ENCODE measurements at places on chromosomes 7 and 10.

GRCh38 chr10:65931291-65932070, 994.4 kb upstream of the LRRTM3 start:
- no peak for DNase-seq

- DNase-seq: no peak
Observed at GRCh38 chr7:50614721-50615518, 49.7 kb upstream of the DDC start.

DNA sequence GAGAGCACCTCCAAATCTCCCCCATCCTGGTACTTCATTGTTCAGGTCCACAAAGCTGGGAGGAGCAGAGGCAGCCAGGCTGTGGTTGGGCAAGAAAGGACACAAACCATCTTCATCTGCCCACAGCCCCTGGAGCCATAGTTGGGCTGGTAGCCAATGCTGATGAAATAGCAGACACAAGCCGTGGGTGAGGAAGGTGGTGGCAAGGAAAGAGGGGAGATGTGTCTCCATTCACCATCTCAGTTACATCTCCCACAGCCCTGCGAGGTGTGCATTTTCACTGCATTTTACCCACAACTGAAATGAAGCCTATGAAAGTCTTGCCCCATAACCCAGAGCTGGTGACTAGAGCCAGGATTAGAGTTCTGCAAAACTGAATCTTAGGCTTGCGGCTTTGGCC, 35.0 kb downstream of the PIK3AP1 start:
- no peak for DNase-seq

DNA sequence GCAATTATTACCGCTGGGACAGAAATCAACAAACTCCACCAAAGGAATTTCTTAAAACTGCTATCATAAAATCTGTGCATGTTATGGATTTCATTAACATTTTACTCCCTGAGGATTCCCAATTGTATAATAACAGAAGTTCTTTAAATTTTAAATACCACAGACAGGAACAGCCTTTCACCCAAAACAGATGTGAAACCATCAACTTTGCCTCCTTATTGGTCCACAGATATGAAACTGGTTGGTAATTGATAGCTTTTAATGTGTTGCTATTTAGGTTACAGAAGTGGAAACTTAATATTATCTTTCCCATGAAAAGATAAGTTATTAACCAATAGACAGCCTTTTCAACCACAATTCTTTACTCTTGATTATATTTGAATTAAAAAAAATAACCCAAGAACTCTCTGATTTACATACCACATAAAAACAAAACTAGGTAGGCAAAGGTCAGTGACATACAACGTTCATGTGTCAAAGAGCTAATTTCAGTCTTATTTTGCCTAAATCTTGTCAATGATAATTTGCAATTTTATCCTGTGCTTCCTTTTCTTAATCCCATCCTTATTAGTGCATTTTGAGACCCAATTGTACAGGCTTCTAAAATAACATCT, 90.0 kb downstream of the NRP1 start:
- no peak for DNase-seq

DNA sequence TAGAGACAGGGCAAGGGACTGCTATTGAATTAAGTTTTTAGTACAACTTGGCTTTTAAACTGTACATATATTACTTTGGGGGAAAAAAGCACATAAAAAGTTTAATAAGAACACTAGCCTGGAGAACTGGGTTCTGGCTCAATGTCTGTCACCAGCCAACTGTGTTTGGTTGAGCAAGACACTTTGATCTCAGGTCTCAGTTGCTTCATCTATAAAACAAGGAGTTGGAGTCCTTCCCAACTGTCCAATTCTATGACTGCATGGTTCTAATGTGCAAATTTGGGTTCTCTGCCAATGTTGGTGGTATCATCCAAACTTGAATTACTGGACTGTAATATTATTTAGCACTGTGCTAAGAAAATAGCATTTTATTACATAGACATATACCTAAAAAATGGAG, 50.3 kb downstream of the ATXN7L1 start:
- no peak for DNase-seq

GRCh38 chr10:95864906-95865813, 42.6 kb upstream of the CC2D2B start:
- DNase-seq: peak; percentile 2

- DNase-seq: no peak
Observed at GRCh38 chr7:66913118-66914037, 7.6 kb upstream of the TMEM248 start.

GRCh38 chr7:134088199-134088598, 38.9 kb upstream of the LRGUK start:
- DNase-seq: no peak

- no peak for DNase-seq
Observed at GRCh38 chr7:102967798-102968197, 55.0 kb downstream of the LRRC17 start.

- no peak for DNase-seq
Observed at GRCh38 chr10:71241830-71242621, 29.7 kb downstream of the UNC5B start.

DNA sequence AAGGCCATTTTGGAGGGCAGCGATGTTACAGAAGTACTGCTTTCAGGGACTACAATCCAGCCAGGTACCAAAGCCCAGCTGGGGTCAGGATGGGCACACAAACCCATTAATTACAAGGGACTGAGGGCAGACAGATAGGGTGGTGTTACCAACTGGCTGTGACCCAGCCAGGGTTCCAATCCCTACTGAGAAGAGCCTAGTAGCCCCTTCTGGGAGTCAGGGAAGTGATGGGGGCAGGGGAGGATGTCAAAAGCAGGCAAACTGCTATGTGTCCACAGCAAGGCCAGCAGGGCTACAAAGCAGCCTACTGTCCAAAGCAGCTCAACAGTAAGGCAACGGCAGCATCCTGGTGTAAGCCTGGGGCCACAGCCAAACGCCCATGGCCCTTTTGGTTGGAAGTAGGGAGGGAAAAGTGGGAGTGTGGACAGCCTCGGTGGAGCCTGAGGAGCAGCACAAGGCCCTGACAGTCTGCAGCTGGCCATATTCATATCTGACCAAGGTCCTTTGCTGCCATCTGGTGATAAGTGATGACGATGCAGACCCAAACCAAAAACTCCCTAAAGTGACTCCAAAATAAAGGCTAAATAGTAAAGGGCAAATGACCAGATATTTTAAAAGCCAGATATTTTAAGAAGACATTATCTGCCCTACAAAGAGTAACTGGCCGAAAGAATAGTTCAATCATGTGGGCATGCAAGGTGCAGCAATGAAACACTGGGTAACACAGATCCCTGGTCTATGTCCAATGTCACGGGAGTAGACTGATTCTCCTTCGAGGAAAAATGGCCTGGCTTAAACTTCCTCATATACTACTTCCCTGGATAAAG, 56.9 kb downstream of the XPNPEP1 start:
- no peak for DNase-seq

DNA sequence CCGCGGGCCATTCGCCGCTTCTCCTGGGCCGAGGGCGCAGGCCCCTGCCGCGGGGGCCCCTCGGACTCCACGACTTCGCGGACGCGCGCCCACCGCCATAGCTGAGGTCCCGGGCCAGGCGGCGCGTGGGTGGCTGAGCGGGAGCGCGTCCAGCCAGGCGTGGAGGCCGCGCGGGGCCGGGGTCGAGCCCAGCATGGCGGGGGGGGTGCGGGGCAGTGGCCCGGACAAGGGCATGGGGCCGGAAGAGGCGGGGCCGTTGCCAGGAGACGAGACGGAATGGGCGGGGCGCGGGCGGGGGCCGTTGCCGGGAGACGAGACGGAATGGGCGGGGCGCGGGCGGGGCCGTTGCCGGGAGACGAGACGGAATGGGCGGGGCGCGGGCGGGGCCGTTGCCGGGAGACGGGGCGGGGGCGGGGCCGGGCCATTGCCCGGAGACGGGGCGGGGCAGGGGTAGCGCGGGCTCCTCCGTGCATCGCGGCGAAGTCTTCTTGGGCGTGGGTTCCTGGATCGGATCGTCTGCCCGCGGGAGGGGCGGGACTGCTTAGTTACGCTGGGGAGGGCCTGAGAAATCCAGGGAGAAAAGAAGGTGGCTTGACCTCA, 14.8 kb downstream of the ADAM8 start:
- peak; percentile 83 for DNase-seq

Data from activated T-helper 9 cell treated with anti-CD3 and anti-CD28 coated beads, Interleukin-2, amount 50 U/mL, for 16 hours (primary cell).